Thyroid gland (tissue), 4 donors: ENCODE measurements at places on chromosomes 4 and X. TPM values are rescaled to one million over a fixed set of nuclear protein-coding genes. Genes with fewer than 3 reads are reported as not detected.

The CHRDL1 gene
- 140 TPM for total RNA-seq

The FRMPD4 gene
- not detected for total RNA-seq

The SRPK3 gene
- total RNA-seq = not detected

The ATP1B4 gene
- 0.11 TPM for total RNA-seq

The SMIM10L2A gene
- 3.6 TPM for total RNA-seq

The VSIG1 gene
- total RNA-seq = 0.33 TPM

GRCh38 chrX:46574774-46575381 lies 1.3 kb downstream of the CHST7 start:
- H3K4me1 ChIP-seq = peaks cover 5% of the 10 kb centered on the region
- no peaks in the 10 kb centered on the region for H3K27me3 ChIP-seq
- peak; percentile 32 for DNase-seq
- peak overlapping the region; percentile 44 for H3K4me3 ChIP-seq

GRCh38 chrX:152992115-152992514 lies 1.8 kb downstream of the PNMA5 start:
- H3K4me3 ChIP-seq = no peak overlapping the region
- no peaks in the 10 kb centered on the region for H3K27me3 ChIP-seq
- no peaks in the 10 kb centered on the region for H3K4me1 ChIP-seq
- H3K27ac ChIP-seq = no peak overlapping the region
- no peak for DNase-seq
- no peaks in the 10 kb centered on the region for H3K36me3 ChIP-seq

GRCh38 chrX:130091980-130092522 lies 18.2 kb downstream of the ELF4 start:
- no peak overlapping the region for H3K27ac ChIP-seq
- peaks cover 8% of the 10 kb centered on the region for H3K4me1 ChIP-seq
- H3K27me3 ChIP-seq = no peaks in the 10 kb centered on the region
- DNase-seq = peak; percentile 20
